ENCODE measurements at places on chromosomes 6 and 20. TPM values are rescaled to one million over a fixed set of nuclear protein-coding genes. Genes with fewer than 3 reads are reported as not detected.
A peak's percentile ranks its signal among the peaks of the same experiment; 100 is the strongest.

DNA sequence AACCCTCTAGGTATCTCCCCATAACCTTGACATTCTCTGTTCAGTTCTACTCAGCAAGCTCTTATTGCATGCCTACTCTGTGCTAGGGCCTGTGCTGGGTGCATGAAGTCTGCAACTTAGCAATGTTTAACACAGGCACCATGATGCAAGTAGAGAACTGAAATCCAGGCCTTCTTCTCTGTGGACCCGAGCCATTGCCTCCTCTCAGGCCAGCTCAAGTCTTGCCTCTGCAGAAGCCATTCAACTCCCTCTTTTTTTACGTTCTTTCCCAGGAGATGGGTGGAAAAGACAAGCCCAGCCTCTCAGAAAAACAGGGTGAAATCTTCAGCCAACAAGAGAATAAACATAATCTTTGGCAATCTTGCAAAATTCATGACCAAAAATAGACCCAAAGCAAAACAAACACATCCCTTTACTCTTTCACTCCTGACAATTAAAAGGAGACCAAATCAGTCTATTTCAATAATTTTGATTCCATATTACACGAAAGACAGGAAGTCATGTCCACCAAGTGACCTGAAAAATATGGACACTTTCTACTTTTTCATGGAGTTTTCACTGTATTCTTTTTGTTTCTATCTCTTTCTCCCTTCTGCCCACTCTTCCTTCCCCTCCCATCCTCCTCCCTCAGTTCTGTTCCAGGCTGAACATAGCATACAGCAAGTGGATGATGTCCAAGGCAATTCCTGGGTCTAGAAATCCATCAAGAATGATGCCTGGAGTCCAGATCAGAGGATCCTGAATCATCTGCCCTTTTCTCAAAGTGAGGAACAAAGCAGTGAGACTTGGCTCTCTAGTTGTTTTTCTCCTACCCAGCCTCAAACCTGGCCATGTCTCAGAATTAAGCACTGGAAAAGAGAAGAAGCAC is 45.4 kb upstream of the MOCS1 start:
- no peak overlapping the region for H3K27ac ChIP-seq
- H3K27me3 ChIP-seq: peaks cover 55% of the 10 kb centered on the region
- no peak overlapping the region for H3K4me3 ChIP-seq
- H3K36me3 ChIP-seq: no peaks in the 10 kb centered on the region

- H3K4me1 ChIP-seq: peaks cover 23% of the 10 kb centered on the region
- no peak overlapping the region for H3K27ac ChIP-seq
- no peak for DNase-seq
- H3K27me3 ChIP-seq: peaks cover 1% of the 10 kb centered on the region
- no peak overlapping the region for H3K4me3 ChIP-seq
- no peaks in the 10 kb centered on the region for H3K36me3 ChIP-seq
These were observed 124.8 kb upstream of the NEDD9 start for GRCh38 chr6:11357285-11357684.

DNA sequence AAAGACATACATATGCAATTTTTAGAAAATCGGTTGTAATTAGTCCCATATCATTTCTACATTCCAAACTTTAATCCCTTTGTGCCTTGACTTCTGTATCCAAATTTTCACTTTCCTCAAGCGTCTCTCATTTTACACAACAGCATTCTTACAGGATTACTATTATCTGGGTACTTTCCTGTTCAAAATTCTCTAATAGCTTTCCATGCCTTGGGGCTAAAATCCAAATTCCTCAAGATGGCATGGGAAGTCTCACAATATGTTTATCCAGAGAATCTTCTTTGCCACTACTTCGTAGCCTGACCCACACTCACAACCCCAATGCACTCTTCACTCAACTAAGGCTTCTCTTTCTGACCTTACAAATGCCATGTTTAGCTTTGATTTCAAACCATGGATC is 125.0 kb downstream of the TBX18 start:
- H3K27me3 ChIP-seq: peaks cover 5% of the 10 kb centered on the region
- peaks cover 30% of the 10 kb centered on the region for H3K4me1 ChIP-seq
- no peak overlapping the region for H3K4me3 ChIP-seq
- no peak for DNase-seq

- H3K27me3 ChIP-seq: no peaks in the 10 kb centered on the region
- no peak overlapping the region for H3K4me3 ChIP-seq
- DNase-seq: no peak
- peaks cover 7% of the 10 kb centered on the region for H3K4me1 ChIP-seq
- H3K27ac ChIP-seq: no peak overlapping the region
- H3K36me3 ChIP-seq: no peaks in the 10 kb centered on the region
These were observed 9.3 kb downstream of the IP6K3 start for GRCh38 chr6:33737267-33738026.

- H3K4me3 ChIP-seq: no peak overlapping the region
- no peaks in the 10 kb centered on the region for H3K4me1 ChIP-seq
- H3K27ac ChIP-seq: no peak overlapping the region
- no peaks in the 10 kb centered on the region for H3K27me3 ChIP-seq
These were observed 27.3 kb downstream of the FAM229B start for GRCh38 chr6:112114577-112115223.

DNA sequence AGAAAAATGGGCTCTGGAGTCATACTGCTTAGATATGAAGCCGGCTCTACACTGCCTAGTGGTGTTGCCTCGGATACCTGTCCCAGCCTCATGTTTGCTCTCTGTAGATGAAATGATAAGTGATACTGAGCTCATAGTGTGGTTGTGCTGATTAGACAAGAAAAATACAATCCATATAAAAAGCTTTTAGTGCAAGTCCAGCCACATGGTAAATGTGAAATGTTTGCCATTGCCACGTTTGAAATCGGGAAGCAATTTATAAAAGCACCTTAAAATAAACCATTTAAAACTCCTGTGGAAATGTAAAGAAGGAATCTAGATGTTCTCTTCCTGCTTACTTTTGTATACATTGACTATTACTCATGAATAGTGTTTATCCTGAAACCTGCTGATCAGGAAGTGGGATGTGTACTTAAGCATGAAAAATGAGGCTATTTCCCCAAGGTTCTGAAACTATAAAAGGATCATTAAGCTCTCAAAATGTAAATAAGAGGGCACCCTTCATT is 13.1 kb upstream of the PBOV1 start:
- no peak for DNase-seq
- H3K36me3 ChIP-seq: no peaks in the 10 kb centered on the region
- no peaks in the 10 kb centered on the region for H3K27me3 ChIP-seq
- H3K4me3 ChIP-seq: no peak overlapping the region
- peak overlapping the region; percentile 27 for H3K27ac ChIP-seq

DNA sequence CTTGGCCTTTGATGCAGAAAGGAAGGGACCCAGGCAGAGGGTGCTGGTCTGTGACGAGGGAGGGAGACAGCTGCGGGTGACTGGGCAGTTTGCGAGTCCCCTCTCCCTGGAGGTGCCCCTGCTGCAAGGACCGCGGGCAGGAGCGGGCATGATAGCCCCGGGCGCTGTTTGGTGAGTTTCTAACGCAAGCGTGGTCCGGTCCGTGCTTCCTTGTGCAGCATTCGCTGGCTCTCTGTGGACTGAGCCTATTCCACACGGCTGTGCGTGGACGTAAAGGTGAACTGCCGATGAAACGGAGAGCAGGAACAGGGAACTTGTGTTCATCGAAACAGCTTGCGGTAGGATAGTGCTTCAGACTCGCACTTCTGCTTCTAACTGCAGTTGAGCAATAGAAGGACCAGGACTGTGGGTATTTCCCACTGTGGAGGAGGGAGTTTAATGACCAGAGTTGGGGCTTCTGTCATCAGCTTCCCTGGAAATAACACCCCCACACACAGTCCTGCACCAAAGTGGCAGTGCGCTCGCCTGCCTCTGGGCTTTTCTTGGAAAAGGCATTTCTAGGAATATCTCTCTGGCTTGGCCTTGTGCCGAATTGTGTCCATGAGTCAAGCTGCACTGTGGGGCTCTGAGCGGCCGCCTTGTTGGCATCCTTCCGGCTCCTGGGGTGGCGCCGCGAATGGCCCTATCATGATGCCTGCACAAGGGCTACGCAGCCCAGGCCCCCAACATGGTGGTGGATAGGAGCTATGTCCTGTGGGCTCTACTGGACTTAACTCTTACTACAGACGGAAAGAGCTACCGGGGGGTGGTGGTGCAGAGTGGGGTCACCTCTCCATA is 48.9 kb downstream of the DUSP22 start:
- peaks cover 7% of the 10 kb centered on the region for H3K4me1 ChIP-seq
- H3K27me3 ChIP-seq: no peaks in the 10 kb centered on the region
- H3K27ac ChIP-seq: no peak overlapping the region
- H3K4me3 ChIP-seq: no peak overlapping the region
- no peak for DNase-seq

DNA sequence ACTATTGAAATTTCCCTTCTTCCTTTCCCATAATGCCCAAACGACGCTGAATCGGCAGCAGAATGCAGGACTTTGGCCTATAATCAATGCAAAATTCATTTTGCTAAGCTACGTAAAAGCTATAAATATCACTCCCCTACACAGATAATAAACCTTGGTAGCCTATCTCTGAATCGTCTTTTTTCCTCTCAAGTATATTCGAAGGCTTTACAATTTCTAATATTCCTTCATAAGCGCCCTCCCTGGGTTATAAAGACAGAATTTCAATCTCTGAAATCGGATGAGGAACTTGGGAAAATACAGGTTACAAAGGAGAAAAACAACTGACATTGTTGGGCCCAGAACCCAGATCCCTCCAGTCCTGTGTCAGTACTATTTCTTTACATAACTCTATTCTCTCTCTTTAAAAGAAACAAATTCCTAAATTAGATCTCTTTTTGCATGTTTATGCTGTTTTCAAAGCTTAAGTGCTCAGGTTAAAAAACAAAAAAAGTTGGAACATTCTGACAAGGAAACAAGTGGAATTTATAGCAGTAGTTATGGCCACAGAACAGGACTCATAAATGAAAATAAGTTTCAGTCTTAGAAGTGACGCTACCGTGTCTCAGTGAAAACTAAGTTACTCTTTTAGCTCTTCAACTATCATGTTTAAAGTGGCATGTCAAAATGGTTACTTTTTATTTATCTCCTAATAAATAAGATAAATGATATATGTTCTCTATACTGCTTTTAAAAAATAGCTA is 84.5 kb downstream of the SESN1 start:
- H3K4me1 ChIP-seq: peaks cover 52% of the 10 kb centered on the region
- H3K36me3 ChIP-seq: no peaks in the 10 kb centered on the region
- DNase-seq: no peak
- peak overlapping the region; percentile 98 for H3K27ac ChIP-seq
- no peaks in the 10 kb centered on the region for H3K27me3 ChIP-seq

DNA sequence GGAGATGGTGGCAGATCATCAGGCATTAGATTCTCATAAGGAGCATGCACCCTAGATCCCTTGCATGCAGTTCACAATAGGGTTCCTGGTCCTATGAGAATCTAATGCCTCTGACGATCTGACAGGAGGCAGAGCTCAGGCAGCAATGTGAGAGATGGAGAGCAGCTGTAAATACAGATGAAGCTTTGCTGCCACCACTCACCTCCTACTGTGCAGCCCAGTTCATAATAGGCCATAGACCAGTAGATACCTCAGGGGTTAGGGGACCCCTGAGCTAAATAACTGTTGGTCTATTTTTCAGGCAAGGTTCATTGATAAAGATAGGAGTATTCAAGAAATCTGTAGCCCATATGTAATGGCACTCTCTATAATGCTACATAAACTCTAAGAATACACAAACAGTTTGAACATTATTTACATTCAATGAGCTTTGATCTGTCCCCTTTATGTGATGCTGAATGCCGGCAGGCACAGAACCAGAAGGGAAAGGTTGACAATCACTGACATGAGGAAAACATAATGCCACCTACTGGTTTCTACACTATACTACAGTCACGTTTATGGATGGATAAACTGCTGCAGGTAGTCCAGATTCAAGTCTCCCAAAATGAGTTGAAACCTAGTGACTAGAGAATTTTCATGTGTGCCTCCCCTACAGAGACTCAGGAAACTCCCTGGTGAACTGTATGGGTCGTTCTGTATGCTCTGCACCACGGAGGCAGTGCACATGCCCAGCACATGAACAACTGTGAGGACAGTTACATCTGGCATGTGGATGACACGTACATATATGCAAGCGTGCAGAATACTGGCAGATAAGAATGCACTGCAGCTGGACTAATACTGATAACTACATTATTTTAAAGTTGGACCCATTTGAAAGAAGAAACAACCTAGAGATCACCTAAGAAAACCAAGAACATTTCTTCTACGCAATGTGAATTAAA is 72.0 kb downstream of the DST start:
- H3K36me3 ChIP-seq: peaks cover 9% of the 10 kb centered on the region
- peaks cover 19% of the 10 kb centered on the region for H3K4me1 ChIP-seq
- no peaks in the 10 kb centered on the region for H3K27me3 ChIP-seq
- DNase-seq: no peak

NELFE gene
- 55.5 TPM for total RNA-seq

TUBE1 gene
- 19.6 TPM for total RNA-seq

CAGE1 gene
- total RNA-seq: 0.09 TPM

WFDC2 gene
- 61.3 TPM for total RNA-seq

SLC22A23 gene
- total RNA-seq: 24.3 TPM
